D721Med (cell line): ENCODE measurements at places on chromosomes 5 and 9.

- DNase-seq: no peak
Observed at GRCh38 chr5:172031894-172032461, 25.5 kb upstream of the FBXW11 start.

GRCh38 chr5:138240650-138241385 is 27.7 kb upstream of the CDC23 start:
- DNase-seq: no peak

DNA sequence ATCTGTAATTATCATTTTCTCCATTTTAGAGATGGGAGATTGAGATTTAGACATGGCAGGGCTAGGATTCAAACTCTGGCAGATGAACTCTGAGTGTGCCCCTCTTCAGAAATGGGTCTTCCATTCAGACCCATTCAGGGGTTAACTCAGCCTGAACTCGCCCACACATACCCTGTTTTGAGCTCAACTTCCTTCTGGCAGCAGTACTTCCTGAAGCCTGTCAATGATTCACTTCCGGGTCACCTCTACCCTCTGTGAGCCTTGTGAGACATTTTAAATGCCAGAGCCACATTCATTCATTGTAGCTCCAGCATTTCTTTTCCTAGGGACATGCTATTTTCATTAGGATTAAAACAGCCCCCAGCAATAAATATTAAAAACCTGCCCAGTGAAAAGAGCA is 209.3 kb upstream of the SLC24A2 start:
- no peak for DNase-seq

GRCh38 chr9:115232181-115232774 is 114.3 kb upstream of the TNC start:
- no peak for DNase-seq

GRCh38 chr5:9670371-9670770 is 40.2 kb upstream of the TAS2R1 start:
- no peak for DNase-seq

- DNase-seq: no peak
Observed at GRCh38 chr5:78983601-78984438, 1.3 kb downstream of the ARSB start.

GRCh38 chr5:157997991-157998504 is 139.1 kb upstream of the CLINT1 start:
- DNase-seq: no peak

DNA sequence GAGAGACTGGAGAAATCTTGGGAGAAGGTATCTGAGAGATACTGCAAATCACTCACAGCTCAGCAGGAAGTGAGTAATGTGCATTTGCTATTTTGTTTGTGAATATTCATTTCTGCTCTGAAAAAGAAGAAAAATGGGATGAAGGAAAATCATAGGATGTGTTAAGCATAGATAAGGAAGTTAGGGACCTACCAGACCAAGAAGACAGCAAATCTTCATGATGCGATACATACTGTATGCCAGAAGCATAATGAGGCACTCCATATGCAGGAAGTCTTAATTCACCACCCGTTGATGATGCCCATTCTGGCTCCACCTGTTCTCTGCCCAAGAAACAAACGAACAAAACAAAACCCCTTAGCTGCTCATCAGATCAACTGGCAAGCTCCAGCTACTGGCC is 6.1 kb upstream of the DAPK1 start:
- no peak for DNase-seq

- DNase-seq: no peak
Observed at GRCh38 chr5:167851416-167851815, 440.0 kb upstream of the WWC1 start.

- DNase-seq: no peak
Observed at GRCh38 chr5:131462454-131462853, 172.6 kb downstream of the RAPGEF6 start.

DNA sequence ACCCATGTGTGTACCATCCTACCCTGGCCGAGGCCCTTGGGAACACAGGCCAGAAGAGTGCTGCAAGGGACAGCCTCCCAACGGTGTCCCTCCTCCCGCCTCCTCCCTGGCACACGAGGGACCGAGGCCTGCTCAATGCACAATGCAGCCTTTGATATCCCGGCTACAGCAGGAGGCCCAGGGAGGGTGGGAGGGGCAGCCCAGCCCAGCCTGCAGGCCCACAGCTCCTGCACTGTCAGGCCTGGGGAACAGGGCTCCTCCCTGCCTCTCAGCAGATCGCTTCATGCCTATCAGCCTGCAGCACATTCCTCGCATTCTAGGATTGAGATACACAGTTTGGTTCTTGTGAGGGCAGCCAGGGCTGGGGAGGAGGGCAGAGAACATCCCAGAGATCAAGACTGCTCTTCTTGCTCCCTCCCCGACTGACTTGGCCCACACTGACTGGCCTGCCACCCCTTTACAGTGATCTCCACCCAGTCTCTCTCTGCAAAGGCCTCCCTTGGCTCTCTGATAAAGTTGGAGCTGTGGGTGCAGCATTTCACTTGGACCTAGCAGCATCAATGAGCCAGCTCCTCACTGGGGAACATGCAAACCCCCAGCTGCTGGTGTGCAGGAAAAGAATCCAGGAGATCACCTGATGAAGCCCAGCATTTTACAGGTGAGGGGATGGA is at the start of gene SH3TC2:
Gene SH3TC2, minus strand, starts transcription at position 46 of the 671 bp plus-strand sequence. Its CDS starts 40 bp downstream, at position 6.
- no peak for DNase-seq

GRCh38 chr5:124951661-124952060 is 205.2 kb upstream of the ZNF608 start:
- no peak for DNase-seq

GRCh38 chr5:109408991-109409843 is 557 bp downstream of the PJA2 start:
- DNase-seq: no peak

GRCh38 chr9:127444921-127445850 is 6.0 kb downstream of the RPL12 start:
- no peak for DNase-seq

DNA sequence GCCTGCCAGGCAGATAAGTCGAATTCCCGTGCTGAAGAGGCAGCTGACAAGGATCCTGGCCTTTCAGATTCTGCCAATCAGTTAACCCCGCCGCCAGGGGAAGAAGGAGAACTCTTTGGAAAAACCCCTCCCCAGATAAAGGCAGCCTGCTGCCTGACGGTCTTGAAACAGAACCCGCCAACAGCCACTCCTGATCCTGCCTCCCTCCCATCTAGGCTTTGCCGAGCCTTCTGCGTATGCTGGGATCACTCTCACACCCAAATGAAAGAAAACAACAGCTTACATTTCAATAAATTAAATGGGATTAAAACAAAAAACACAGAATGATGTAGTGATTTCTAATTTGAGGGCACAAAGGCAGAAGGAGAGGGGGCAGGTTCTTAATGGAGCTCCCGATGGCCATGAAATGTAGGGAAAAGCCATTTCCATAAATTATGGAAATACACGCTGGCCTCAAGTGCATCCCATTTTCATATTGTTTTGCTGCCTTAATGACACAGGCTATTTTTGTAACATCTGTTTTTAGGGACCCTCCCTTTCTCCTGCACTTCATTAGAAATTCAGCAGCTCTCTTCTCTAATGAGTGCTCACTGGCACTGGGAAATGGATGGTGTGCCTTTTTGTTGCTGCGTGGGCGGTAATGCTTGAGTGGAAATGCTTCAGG is 319.1 kb downstream of the MED10 start:
- DNase-seq: no peak

DNA sequence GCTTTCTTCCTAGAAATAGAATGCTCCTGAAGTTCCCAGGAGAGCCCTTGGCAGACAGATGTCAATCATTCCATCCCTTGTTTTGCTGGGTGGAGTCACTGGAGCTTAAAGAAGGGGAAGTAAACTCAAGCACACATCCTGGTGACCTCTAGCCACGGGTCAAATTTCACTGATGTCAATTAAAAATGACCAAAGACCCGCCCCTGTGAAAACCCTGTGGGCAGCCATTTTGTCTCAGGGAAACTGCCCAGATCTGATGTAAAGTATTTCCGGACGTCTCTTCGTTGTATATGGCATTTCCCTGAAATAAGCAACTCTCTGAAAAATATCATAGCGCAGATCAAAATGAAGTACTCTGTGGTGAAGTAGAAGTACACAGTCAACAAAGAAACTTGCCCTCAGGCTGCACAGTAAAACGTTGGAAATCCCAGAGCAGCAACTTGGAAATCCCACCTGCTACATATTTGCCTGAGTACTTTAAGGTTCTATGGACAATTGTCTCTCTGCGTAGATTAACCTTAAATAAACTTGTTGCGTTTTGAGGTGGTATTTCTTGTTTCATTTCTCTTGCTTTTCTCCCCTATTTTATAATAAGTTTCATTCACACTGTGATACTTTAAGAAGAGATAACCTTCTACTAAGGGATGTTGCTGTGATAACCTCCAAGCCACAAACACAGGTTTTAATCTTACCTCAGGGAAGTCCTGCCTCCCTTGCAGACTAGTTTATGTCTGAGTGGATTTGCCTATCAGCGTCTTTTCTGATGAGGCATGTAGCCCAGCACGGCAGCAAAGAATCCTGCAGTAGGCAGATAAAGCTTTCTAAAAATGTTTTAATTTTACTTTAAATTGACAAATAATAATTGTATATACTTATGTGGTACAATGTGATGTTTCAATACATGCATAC is 60.9 kb upstream of the PIP5K1B start:
- DNase-seq: no peak

- no peak for DNase-seq
Observed at GRCh38 chr5:14674983-14675854, 10.7 kb downstream of the OTULIN start.

DNA sequence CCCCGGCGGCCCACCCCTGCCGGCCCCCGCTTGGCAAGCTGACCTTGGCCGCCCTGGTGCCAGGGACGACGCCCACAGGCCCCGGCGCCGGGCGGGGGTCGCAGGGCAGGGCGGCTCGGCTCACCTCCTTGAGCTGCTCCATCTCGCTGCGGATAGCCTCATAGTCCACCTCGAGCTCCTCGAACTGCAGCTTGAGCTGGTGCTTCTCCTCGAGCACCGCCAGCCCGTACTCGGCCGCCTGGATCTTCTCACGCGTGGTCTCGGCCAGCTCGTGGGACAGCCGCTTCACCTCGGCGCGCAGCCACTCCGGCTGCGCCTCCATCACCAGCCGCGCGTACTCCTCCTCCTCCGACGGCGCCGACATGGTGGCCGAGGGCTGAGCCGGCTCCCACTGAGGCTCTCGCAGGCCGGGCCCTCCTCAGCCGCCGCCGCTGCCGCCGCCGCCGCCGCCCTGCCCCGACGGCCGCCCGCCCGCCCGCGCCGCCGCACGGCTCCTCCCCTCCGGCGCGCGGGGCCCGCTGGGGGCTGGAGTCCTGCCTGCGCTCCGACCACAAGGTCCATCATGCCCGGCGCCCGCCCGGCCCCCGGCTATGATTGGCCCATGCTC is at the start of gene BICD2:
Gene BICD2, minus strand, starts transcription at position 453 of the 607 bp plus-strand sequence. Its CDS starts 89 bp downstream, at position 364.
- DNase-seq: no peak

GRCh38 chr5:148482697-148483462 is 99.1 kb downstream of the FBXO38 start:
- DNase-seq: no peak

GRCh38 chr5:124401476-124402143 is 344.8 kb downstream of the ZNF608 start:
- no peak for DNase-seq
